Astrocyte (in vitro differentiated cells and primary cell): ENCODE measurements at places on chromosomes 3 and 15. TPM values are rescaled to one million over a fixed set of nuclear protein-coding genes. Genes with fewer than 3 reads are reported as not detected.

GRCh38 chr3:78430741-78431140 lies 1337.1 kb downstream of the ROBO1 start:
- DNase-seq = peak; percentile 49

- DNase-seq = no peak
These were observed 107.7 kb downstream of the CHCHD4 start for GRCh38 chr3:14016900-14017475.

DNA sequence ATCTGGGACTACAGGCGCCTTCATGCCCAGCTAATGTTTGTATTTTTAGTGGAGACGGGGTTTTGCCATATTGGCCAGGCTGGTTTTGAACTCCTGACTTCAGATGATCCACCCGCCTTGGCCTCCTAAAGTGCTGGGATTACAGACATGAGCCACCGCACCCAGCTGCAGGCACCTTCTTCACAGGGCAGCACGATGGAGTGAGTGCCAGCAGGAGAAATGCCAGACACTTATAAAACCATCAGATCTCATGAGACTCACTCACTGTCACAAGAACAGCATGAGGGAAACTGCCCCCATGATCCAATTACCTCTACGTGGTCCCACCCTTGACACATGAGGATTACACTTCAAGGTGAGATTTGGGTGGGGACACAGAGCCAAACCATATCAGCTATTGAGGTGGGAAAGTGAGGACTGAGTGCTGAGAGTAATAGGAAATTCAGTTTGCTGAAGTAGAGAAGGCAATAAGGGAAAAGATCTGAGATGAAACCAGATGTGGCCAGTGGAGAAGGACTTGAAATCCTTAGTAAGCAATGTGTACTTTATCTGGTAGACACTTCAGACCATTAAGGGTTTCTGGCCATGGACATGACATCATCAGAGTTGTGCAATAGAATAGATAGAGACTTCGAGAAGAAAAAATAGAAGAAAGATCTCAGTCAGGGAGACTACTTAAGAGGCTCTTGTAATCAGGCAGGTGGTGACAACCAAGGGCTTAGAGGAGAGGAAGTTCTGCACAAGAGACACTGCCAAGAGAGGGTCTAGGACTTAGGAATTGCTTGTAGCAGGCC lies 18.1 kb upstream of the ATP13A5 start:
- DNase-seq = peak; percentile 39

- peak; percentile 38 for DNase-seq
These were observed 220.9 kb downstream of the SLC9A9 start for GRCh38 chr3:143627336-143627735.

GRCh38 chr3:17258823-17259436 lies 374.2 kb downstream of the PLCL2 start:
- DNase-seq = peak; percentile 8

DNA sequence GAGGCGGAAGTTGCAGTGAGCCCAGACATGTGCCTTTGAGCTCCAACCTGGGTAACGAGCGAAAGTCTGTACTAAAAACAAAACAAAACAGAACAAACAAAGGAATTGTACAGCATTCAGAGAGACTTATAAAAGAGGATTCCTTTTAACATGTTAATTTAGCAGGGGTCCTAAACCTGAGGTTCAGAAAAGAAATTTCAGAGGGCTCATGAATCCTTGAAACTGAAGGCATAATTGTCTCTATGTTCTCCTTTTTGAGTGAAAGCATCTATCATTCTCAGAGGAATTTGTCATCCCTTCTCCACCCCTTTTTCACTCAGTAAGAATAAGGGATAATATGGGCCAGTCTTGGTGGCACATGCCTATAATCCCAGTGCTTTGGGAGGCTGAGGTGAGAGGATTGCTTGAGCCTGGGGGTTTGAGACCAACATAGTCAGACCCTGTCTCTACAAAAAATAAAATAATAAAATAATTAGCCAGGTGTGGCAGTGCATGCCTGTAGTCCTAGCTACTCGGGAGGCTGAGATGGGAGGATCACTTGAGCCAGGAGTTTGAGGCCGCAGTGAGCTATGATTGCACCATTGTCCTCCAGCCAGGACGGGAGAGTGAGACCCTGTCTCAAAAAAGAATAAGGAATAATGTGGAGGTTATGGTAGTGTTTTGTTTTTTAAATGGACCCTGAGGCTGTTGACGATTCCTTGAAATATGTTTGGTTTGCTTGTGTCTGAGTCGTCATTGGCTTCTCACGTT lies 309.1 kb upstream of the C2CD4B start:
- DNase-seq = no peak

Gene ISLR2
- 0.14 and 0.19 TPM in 2 replicates for total RNA-seq

DNA sequence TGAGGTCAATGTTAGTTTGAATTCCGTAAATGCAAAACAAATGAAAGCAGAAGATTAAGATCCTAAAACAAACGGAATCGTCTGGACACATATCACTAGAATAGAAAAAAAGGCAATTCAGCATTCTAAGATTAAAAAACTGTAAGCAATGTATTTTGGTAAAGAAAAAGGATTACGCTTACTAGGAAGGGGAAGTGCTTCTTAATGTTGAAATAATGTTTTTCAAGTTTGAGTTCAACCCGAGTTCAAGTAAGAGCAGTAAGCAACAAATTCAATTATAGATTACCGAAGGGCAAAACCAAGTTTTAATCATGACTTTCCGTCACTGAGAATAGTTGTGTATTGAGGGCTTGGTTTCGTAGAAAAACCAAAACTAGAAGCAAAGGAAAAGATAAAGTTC lies 637 bp downstream of the CIP2A start:
- DNase-seq = no peak

DNA sequence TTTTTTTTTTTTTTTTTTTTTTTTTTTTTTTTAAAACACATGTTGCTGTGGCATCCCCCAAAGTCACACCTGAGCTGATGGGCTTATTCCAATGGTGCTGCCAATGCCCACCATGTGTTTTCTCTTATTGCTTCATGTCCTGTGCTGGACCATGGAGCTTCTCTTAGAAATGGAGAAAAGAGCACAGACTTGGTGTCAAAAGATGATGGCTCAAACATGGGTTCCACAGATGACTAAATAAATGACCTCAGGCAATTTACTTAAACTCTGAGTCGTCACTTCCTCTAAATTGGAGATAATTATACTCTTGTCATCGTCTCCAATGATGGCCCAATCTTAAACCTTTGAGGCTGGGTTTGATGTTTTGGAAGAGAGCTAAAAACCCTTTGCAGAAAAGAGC lies 28.1 kb downstream of the CHST2 start:
- DNase-seq = no peak

- DNase-seq = no peak
These were observed 11.0 kb downstream of the GABRA5 start for GRCh38 chr15:26877831-26878230.

Gene ZNF197
- 20.4 and 23.6 TPM in 2 replicates for total RNA-seq

- DNase-seq = no peak
These were observed 60.5 kb upstream of the FGD5 start for GRCh38 chr3:14758297-14758696.

GRCh38 chr15:91947683-91948608 lies 94.4 kb downstream of the SLCO3A1 start:
- peak; percentile 70 for DNase-seq

Gene ARL6IP5
- total RNA-seq = 160 and 166 TPM in 2 replicates

GRCh38 chr3:183809270-183809669 lies 16.1 kb downstream of the MAP6D1 start:
- no peak for DNase-seq

DNA sequence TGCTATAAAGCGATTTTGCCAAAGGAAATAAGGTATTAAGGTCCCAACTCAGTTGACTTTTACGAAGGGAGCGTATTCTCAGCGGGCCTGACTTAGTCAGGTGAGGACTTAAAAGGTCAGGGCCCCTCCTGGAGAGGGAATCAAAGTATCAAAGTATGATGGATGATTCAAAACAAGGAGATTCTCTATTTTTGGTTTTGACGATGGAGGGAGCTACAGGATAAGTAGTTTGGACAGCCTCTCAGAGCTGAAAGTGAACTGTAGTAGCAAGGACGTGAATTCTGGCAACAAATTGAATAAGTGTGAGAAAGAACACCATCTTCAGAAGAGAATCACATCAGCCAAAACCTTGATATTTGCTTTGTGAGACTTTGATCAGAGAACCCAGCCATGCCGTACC lies 1186.5 kb downstream of the SI start:
- no peak for DNase-seq

DNA sequence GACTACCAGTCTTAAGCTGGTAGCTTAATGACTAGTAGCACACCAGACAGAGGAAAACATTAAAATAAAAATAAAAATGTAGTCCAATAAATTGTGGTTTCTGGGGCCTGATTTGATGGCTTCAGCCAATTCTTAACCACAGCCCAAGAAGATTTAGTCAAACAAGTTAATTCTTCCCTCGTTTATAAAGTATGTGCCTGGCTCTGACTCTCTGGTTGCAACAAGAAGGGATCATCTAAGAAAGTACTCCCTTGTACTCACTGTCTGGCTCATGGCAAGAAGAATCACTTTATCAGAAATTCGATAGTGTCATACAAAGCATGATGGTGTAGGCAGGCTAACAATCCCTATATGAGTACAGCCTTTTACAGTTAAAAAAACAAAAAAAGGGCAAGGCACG lies 141.9 kb downstream of the P3H2 start:
- DNase-seq = peak; percentile 86

Gene MGLL
- total RNA-seq = 24.5 and 27.3 TPM in 2 replicates

GRCh38 chr3:55286693-55287092 lies 200.4 kb downstream of the WNT5A start:
- DNase-seq = no peak

Gene MEX3B
- total RNA-seq = 18.7 and 19.1 TPM in 2 replicates

DNA sequence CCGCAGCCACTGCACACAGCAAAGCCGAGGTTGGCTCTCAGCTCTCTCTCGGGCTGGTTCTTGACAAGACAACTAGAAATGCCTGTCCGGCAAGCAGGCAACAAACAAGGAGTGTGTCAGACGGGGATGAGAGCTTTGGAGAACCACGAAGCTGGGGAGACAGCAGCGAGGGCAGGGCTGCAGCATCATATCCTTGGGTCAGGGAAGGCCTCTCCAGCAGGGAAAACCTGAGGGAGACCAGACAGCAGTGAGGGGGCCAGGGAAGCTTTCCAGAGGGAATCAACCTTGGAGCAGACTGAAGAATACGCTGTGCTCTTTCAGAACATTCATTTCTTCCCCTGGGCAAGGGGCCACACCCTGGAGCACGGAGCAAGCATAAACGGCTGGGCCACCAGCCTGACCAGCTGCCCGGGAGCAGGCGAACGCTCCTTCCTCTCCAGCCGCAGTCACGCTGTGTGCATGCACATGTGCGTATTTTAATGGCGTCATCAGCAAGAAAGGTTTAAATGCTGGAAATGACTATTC lies 58.7 kb downstream of the CHSY1 start:
- no peak for DNase-seq
